Heart right ventricle (tissue), 16 donors: ENCODE measurements at places on chromosomes 16 and 17. TPM values are rescaled to one million over a fixed set of nuclear protein-coding genes. Genes with fewer than 3 reads are reported as not detected.

DNA sequence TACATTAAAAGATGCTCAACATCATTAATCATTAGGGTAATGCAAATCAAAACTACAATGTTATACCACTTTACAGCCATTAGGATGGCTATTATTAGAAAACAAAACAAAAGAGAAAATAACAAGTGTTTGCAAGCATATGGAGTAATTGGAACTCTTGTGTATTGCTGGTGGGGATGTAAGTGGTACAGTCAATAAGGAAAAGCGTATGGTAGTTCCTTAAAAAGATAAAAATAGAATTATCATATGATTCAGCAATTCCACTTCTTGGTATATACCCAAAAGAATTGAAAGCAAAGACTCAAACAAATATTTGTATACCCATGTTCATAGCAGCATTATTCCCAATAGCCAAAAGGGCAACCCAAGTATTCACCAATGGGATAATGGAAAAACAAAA lies 1.4 kb upstream of the CAPNS2 start:
- no peak for DNase-seq

GRCh38 chr16:17076092-17076754 lies 394.5 kb downstream of the XYLT1 start:
- no peak for DNase-seq

GRCh38 chr16:17231972-17232371 lies 238.8 kb downstream of the XYLT1 start:
- no peak for DNase-seq

DNA sequence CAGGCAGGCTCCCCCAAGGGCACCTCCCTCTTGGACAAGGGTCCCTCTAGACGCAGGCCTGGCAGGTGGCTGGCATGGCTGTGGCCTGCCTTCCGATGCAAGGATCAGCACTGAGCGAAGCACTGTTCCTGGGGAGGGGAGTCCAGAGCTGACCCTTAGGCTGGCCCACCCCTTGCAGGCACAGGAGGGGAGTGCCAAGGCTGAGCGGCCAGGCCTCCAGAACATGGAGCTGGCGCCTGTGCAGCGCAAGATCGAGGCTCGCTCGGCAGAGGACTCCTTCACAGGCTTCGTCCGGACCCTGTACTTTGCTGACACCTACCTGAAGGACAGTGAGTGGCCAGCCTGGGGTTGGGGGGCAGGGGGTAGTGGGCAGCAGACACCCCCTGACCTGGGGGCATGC lies 16.8 kb upstream of the MYO15B start:
- DNase-seq, result no peak

DNA sequence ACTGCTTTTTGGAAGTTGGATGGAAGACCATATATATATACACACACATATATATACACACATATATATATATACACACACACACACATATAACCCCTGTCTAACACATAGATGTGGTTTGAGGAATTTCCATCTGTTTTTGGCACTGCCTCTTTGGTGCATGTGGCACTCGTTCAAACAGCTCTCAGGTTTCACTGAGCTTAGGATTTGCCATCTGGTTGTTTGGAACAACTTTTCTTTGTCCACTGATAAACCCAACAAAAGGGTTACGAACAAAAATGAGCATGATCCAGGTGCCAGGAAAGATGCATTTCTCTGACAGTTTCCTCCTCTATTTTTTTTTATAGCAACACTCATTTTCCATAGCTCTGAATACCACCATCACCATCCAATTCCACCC lies 14.6 kb upstream of the KCNJ16 start:
- DNase-seq, result no peak

DYNLRB2 gene
- total RNA-seq, result not detected

- DNase-seq, result no peak
Measured at GRCh38 chr17:2484876-2485275, 26.8 kb downstream of the METTL16 start.

DNA sequence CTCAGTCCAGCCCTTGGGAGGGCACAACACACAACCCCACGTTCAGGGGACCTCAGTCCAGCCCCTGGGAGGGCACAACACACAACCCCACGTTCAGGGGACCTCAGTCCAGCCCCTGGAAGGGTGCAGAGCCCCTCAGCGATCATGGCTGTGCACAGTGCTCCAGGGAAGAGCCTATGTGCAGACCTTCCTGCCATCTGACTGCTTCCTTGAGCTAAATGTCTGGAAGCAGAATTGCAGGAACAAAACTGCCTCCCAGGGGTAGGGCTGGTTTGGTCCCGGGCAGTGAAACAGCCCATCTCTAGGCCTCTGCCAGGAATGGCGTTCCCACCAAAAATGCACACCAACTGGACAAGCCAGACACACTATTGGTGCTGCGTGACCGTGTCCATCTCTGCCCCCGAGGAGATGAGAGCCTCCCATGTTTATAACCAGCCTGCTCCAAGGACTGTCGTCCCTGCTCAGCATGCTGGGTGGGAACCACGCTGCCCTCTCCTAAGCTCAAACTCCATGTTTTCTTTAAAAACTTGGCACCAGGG lies 44.0 kb downstream of the ZNF276 start:
- DNase-seq, result no peak

GRCh38 chr16:50386774-50387173 lies 18.0 kb upstream of the BRD7 start:
- no peak for DNase-seq

- no peak for DNase-seq
Measured at GRCh38 chr17:29891131-29891530, 38.9 kb downstream of the SSH2 start.

TBC1D26 gene
- not detected for total RNA-seq
